H1 (cell line): ENCODE measurements at places on chromosomes 3 and 15. TPM values are rescaled to one million over a fixed set of nuclear protein-coding genes. Genes with fewer than 3 reads are reported as not detected.
A peak's percentile ranks its signal among the peaks of the same experiment; 100 is the strongest.

UBXN7 gene
- total RNA-seq: 109 and 122 TPM in 2 replicates

ANKDD1A gene
- 5.0 and 5.7 TPM in 2 replicates for total RNA-seq

FETUB gene
- not detected in 2 replicates for total RNA-seq

PTX3 gene
- total RNA-seq: 1.2 and 1.4 TPM in 2 replicates

SCAANT1 gene
- not detected in 2 replicates for total RNA-seq

TNNC1 gene
- total RNA-seq: 5.8 and 9.5 TPM in 2 replicates

DNA sequence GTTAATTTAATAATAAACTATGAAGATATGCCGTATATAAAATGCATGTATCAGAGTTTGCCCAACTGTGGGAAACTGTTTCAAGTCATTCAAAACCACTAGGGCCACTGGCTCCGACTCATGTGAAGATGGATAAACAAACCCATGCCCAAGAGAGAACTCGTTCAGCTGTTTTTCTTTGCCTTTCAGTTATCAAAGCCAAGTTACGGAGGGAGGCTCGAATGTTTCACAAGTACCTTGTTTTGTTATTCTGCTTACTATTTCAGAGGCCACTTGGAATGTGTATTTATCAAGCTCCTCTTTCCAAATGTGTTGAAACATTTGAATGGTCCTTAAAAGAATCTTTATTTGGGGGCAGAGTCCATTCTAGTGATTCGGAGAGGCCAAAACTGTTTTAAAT lies 82.1 kb downstream of the DUT start:
- H3K27ac ChIP-seq: no peak overlapping the region
- no peaks in the 10 kb centered on the region for H3K4me1 ChIP-seq
- no peaks in the 10 kb centered on the region for H3K27me3 ChIP-seq
- no peak overlapping the region for H3K4me3 ChIP-seq
- no peaks in the 10 kb centered on the region for H3K36me3 ChIP-seq

GRCh38 chr3:38653685-38654537 lies 4.4 kb upstream of the SCN5A start:
- no peak overlapping the region for H3K4me3 ChIP-seq
- no peak overlapping the region for H3K27ac ChIP-seq
- DNase-seq: no peak

GRCh38 chr3:43214616-43215015 lies 71.7 kb upstream of the SNRK start:
- H3K36me3 ChIP-seq: no peaks in the 10 kb centered on the region
- H3K27ac ChIP-seq: no peak overlapping the region
- no peaks in the 10 kb centered on the region for H3K27me3 ChIP-seq
- DNase-seq: no peak
- no peaks in the 10 kb centered on the region for H3K4me1 ChIP-seq
- no peak overlapping the region for H3K4me3 ChIP-seq

DNA sequence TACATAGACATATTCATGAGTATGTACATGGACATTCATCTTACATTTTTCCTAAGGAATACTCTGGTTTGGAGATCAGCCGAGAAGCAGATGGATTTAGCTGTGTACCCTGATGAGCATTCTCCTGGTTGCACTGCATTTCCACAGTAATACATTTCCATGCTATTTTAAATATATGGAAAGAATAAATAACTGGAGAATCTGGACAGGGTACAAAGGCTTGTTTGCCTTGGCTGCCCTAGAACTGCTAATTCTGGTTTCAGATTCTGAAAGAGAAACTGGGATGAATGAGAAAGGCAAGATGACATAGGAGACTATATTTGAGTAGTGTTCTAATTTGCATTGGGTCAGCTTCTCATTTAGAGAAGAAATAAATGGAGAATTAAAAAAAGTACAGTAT lies 190.8 kb upstream of the FAM3D start:
- no peaks in the 10 kb centered on the region for H3K36me3 ChIP-seq
- DNase-seq: no peak
- no peaks in the 10 kb centered on the region for H3K27me3 ChIP-seq
- no peaks in the 10 kb centered on the region for H3K4me1 ChIP-seq

DNA sequence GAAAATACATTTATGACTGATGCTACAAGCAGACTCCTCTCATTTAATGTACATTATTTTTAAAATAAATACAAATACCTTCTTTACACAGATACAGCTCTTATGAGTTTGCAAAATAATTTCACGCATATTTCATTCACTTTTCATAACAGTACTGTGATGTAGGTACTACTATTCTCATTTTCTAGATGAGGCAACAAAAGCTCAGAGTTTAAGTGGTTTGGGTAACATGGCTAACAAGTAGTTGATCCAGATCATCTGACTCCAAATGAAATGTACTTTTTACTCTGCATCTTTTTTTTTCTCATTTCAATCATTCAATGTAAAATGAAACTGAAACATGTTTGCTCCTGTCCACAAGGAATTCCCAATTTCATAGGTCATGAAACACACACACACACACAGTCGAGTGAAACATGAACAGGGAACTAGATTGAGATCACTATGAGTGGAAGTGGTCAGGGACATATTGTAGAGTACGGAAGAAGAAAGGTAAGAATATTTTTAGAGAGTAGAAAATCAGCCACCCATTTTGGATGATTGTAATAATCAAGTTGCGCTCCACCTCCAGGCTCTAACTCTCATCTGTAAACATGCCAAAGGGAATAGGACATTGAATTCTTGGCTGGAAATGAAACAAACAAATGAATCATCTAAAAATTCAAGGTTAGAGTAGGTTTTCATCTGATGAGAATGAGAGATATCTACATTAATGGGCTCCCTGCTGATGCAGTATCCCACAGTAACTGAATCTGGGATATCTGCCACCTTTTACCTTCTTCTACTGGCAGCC lies 92.4 kb downstream of the CLDN1 start:
- no peak overlapping the region for H3K4me3 ChIP-seq
- no peaks in the 10 kb centered on the region for H3K27me3 ChIP-seq
- no peak overlapping the region for H3K27ac ChIP-seq

DNA sequence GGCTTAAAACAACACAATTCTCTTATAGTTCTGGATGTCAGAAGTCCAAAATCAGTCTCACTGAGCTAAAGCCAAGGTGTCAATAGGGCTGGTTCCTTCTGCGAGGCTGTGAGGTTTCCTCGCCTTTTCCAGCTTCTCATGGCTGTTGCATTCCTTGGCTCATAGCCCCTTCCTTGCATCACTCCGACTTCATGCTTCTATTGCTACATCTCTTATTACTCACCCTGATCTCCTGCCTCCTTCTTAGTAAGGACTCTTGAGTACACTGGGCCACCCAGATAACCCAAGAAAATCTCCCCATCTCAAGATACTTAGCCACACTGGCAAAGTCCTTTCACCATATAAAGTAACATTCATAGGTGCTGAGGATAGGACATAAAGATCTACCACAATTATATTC lies 193.9 kb downstream of the ADAMTS17 start:
- H3K27ac ChIP-seq: no peak overlapping the region
- no peak for DNase-seq
- H3K4me1 ChIP-seq: no peaks in the 10 kb centered on the region
- H3K27me3 ChIP-seq: no peaks in the 10 kb centered on the region
- no peaks in the 10 kb centered on the region for H3K36me3 ChIP-seq

- H3K4me3 ChIP-seq: peak overlapping the region; percentile 60
- no peak for DNase-seq
- H3K27ac ChIP-seq: peak overlapping the region; percentile 75; the same call in 1 of the 2 replicates
- no peaks in the 10 kb centered on the region for H3K27me3 ChIP-seq
Measured at GRCh38 chr3:132721479-132722164, 587 bp downstream of the NPHP3 start.

GRCh38 chr3:7745711-7746110 lies 755.9 kb upstream of the LMCD1 start:
- H3K27ac ChIP-seq: no peak overlapping the region
- no peaks in the 10 kb centered on the region for H3K4me1 ChIP-seq
- H3K27me3 ChIP-seq: no peaks in the 10 kb centered on the region
- no peaks in the 10 kb centered on the region for H3K36me3 ChIP-seq
- H3K4me3 ChIP-seq: no peak overlapping the region

- H3K27me3 ChIP-seq: no peaks in the 10 kb centered on the region
- no peaks in the 10 kb centered on the region for H3K36me3 ChIP-seq
- no peak within 1 kb of the TSS for H3K27ac ChIP-seq
- no peak for DNase-seq
- H3K4me1 ChIP-seq: peaks cover 3% of the 10 kb centered on the region
Measured at GRCh38 chr3:174859114-174859735, at the start of gene NAALADL2. Gene NAALADL2, plus strand, starts transcription at chr3:174859334.

GRCh38 chr3:1847571-1847970 lies 251.1 kb upstream of the CNTN4 start:
- no peaks in the 10 kb centered on the region for H3K4me1 ChIP-seq
- H3K27ac ChIP-seq: no peak overlapping the region
- no peak for DNase-seq
- H3K36me3 ChIP-seq: no peaks in the 10 kb centered on the region

GRCh38 chr15:62653122-62653521 lies 389.4 kb upstream of the TPM1 start:
- H3K4me3 ChIP-seq: no peak overlapping the region
- peaks cover 2% of the 10 kb centered on the region; the same call in 1 of the 2 replicates for H3K36me3 ChIP-seq
- DNase-seq: no peak
- no peak overlapping the region for H3K27ac ChIP-seq

DNA sequence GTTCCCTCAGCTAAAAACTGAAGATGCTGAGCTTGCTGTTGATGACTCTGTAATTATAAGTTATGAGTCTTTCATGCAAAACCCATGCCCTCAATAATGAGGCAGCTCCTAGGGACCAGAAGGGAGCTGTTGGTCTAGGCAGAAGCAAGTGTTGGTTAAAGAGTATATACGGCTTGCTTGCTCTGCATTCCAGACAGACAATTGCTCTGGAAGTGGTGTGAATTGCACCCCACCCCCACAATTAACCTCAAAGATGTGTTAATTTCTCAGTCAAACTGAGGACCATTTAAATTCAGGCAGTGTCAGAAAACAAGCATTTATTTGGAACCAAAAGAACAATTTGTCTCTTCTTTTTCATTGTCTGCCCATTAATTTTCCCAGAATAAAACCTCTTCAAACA lies 163.5 kb upstream of the EOMES start:
- H3K4me1 ChIP-seq: peaks cover 7% of the 10 kb centered on the region
- no peaks in the 10 kb centered on the region for H3K36me3 ChIP-seq
- no peak overlapping the region for H3K4me3 ChIP-seq
- no peak overlapping the region for H3K27ac ChIP-seq
- DNase-seq: no peak

- no peaks in the 10 kb centered on the region for H3K27me3 ChIP-seq
- H3K4me3 ChIP-seq: no peak overlapping the region
- H3K36me3 ChIP-seq: no peaks in the 10 kb centered on the region
- H3K27ac ChIP-seq: no peak overlapping the region
Measured at GRCh38 chr3:147173257-147173656, 233.1 kb downstream of the ZIC4 start.

GRCh38 chr3:196998966-196999760 lies 30.5 kb downstream of the MELTF start:
- no peak overlapping the region for H3K4me3 ChIP-seq
- peaks cover 9% of the 10 kb centered on the region for H3K4me1 ChIP-seq
- H3K36me3 ChIP-seq: no peaks in the 10 kb centered on the region
- no peaks in the 10 kb centered on the region for H3K27me3 ChIP-seq
- H3K27ac ChIP-seq: no peak overlapping the region
- DNase-seq: no peak

- no peaks in the 10 kb centered on the region for H3K27me3 ChIP-seq
- H3K27ac ChIP-seq: no peak overlapping the region
- H3K4me3 ChIP-seq: no peak overlapping the region
- no peak for DNase-seq
- no peaks in the 10 kb centered on the region for H3K4me1 ChIP-seq
- no peaks in the 10 kb centered on the region for H3K36me3 ChIP-seq
Measured at GRCh38 chr3:30426293-30426993, 180.0 kb upstream of the TGFBR2 start.

DNA sequence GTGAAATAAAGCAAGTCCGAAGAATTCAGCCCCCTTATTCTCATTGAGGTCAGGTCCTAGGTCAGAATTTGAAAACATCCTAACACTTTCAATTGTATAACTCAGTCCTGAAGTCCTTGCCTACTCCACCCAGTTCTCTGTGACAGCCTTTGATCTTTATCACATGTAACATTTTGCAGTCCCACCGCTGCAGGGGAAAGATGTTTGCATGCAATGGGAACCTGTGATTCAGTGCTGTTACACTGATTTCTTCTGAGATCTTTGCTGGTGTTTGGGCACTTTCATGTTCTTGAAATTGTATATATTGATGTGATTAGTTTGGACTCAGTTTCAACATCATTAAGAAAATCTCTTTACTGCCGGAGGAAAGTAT lies 18.0 kb upstream of the SECISBP2L start:
- DNase-seq: no peak
- no peaks in the 10 kb centered on the region for H3K27me3 ChIP-seq
- no peaks in the 10 kb centered on the region; the same call in 1 of the 2 replicates for H3K4me1 ChIP-seq
- H3K4me3 ChIP-seq: no peak overlapping the region
